ENCODE measurements at places on chromosomes 7 and 10. TPM values are rescaled to one million over a fixed set of nuclear protein-coding genes. Genes with fewer than 3 reads are reported as not detected.

CASTOR2 gene
- total RNA-seq, result 10.9 TPM

ZNF487 gene
- total RNA-seq, result 4.0 TPM

GPR26 gene
- total RNA-seq, result not detected

HECW1 gene
- total RNA-seq, result 6.1 TPM

SH2D4B gene
- total RNA-seq, result not detected

CHRM2 gene
- 7.9 TPM for total RNA-seq

ICA1 gene
- total RNA-seq, result under 0.01 TPM

GRCh38 chr7:27137640-27138315 is 5.7 kb downstream of the HOXA5 start:
- DNase-seq, result no peak

DNA sequence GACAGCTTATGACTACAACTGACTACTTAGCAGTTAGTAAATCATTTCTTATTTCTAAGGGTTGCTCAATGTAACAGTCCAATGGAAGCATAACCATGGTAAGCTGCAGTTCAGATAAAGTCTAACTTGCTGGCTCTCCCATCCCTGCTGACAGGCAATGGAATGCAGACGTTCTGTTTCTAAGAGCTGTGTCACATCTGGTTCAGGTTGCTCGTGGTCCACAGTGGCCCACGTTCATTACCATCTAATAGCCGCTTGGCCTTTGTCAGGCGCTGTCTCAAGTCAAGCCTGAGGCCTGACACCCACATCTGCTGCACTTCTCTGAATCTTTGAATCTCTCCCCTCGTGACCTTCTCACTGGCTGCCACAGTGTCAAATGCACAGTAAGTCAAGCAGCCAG is 240.8 kb downstream of the FGFR2 start:
- no peak for DNase-seq

GRCh38 chr7:26331113-26331512 is 39.5 kb downstream of the SNX10 start:
- no peak for DNase-seq

DNA sequence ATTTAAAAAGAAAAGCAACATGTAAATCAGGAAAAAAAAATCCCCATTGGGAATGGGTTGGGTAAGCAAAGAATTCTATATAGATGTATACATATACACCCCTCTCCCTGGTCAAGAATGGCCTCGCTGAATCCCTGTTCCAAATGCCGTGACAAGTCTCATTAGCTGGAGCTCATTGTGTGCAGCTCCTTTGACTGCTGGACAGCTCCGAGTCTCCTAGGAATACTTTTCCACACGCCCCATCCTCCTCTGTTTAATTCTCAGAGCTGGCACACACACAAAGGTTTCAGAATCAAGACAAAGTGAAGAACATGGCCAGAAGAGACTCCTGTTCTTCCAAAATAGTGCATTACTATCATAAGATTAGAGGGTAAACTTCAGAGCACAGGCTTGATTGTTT is 130.9 kb upstream of the MKLN1 start:
- DNase-seq, result peak; percentile 47

GRCh38 chr10:84542522-84543490 is 214.4 kb downstream of the CCSER2 start:
- DNase-seq, result no peak

DNA sequence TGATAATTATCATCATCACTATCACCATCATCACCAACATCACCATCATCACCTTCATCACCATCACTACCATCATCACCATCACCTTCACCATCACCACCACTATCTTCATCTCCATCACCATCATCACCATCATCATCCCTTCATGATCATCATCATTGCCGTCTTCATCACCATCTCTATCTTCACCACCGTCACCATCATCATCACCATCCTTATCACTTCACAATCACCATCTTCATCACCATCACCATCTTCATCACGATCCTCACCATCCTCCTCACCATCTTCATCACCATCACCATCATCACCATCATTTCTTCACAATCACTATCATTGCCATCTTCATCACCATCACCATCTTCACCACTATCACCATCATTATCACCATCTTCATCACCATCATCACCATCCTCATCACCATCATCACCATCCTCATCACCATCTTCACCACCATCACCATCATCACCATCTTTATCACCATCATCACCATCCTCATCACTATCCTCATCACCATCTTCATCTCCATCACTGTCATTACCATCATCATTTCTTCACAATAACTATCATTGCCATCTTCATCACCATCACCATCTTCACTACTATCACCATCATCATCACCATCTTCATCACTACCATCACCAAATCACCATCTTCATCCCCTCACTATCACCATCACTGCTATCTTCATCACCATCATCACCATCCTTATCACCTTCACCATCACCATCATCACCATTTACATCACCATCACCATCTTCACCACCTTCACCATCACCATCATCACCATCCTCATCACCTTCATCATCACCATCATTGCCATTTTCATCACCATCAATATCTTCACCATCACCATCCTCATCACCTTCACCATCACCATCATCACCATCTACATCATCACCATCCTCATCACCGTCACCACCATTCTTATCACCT is 72.4 kb upstream of the DNAAF5 start:
- DNase-seq, result no peak

DNA sequence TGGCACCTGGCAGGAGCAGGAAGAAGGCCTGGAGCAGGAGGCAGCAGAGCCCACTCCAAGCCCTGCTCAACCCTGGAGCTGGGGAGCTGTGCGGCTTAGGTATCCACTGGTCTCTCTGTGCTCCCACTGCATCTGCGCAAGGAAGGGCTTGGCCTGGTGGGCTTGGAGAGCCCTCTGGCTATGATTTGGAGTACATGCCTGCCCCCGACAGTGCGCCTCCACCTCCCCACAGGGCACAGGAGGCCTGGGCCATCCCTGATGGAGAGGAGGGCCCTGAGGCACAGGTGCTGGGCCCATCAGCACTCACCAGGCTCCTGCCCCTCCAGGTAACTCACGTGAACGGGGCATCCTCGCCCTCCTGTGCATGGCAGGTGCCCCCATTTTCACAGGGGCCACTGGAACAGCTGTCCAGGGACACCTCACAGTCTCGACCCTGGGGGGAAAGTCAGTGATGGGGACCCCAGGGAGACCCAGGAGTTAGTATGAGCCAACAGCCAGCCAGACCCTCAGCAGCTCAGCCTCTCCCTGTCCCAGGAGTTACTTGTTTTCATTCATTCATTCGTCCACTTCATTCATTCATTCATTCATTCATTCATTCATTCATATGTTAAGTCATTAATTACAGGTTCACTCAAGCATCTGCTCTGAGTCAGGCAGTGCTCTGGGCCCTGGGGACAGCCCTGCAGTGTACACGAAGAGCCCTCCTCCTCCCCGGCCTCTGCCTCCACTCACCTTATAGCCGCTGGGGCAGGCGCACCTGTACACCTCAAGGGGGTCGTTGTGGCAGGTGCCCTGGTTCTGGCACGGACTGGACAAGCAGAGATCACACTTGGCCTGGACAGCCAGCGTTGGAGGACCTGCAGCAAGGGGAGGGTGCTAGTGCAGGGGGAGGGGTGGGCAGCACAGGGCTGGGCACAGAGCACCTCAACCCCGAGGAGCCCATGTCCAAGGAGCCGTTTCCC is 167.2 kb downstream of the SLIT1 start:
- no peak for DNase-seq

DNA sequence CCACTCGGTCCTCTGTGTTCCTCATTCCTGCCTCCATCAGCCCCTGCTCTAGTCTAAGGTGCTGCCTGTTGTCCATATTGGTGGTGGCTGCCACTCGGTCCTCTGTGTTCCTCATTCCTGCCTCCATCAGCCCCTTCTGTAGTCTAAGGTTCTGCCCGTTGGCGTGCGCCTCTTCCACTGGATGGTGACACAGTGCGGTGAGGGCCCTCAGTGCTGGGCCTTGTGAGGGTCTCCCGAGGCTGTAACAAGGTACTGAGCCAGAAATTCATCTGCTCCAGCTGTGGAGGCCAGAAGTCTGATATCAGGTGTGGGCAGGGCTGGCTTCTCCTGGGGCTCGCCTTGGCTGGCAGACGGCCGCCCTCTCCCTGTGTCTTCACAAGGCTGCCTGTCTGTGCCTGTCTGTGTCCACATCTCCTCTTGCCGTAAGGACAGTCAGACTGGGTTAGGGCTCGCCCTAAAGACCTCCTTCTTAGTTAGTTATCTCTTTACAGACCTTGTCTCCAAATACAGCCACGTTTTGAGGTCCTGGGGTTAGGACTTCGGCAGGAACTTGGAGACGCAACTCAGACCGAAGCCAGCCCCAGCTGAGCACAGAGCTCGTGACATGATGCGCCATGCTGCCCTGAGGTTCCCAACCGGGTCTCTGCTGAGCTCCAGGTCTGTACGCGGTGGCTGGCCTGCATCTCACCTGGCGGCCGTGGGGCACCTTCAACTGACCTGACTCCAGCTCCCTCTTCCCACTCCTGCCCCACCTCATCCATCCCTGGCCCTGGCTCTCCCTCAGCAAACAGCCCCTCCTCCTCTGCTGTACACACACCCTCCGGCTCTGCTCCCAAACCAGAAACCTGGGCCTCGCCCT is 181.4 kb upstream of the SHH start:
- DNase-seq, result no peak

- DNase-seq, result no peak
These were observed 61.2 kb downstream of the VSTM4 start for GRCh38 chr10:49053998-49054692.

DNA sequence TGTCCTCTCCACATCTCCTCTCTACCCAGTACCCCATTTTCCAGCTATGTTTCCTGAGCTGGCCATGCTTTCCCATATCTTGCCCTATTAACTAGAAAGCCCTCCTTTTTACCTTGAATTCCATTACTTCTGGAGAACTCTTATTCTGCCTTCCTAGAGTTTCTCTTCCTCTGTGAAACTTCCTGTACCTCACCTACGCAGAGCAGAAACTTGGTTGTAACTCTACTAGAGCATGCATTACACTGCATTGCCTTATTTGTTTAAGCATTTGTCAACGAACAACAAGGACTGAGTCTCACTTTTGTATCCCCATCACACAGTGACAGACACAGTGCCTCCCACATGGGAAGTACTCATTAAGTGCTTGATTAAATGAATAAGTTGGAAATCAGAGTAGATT is 36.4 kb downstream of the VCL start:
- no peak for DNase-seq

DNA sequence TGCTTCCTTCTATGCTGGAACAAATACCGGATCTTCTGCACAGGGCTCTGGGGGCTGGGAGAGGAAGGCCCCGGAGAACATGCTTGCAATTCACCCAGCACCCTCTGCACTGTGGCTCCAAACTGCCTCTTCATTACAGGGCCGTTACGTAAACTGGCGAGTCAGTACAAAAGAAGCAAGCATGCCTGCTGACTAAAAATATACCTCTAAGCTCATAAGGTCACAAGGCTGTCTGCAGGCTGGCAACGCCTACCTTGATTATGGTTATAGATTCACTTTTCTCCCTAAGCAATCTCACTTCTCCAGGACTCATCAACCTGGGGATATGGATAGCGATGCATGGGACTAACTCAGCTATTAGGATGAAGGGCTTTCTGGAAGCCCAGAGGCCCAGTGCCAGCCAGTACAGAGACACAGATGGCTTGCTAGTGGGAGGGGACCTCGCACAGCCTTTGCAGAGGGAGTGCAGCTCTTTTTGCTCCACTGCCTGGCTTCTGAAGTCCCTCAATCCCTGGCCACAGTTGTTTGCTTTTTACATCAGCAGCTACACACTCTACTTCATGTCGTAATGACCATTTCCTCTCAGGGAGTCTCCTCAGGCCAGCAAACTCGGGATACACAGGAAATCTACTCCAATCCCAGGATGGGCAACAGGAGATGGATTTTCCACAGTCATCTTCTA is 96.1 kb downstream of the SH3PXD2A start:
- DNase-seq, result peak; percentile 87

GRCh38 chr7:132614428-132615318 is 38.4 kb upstream of the PLXNA4 start:
- peak; percentile 25 for DNase-seq

DNA sequence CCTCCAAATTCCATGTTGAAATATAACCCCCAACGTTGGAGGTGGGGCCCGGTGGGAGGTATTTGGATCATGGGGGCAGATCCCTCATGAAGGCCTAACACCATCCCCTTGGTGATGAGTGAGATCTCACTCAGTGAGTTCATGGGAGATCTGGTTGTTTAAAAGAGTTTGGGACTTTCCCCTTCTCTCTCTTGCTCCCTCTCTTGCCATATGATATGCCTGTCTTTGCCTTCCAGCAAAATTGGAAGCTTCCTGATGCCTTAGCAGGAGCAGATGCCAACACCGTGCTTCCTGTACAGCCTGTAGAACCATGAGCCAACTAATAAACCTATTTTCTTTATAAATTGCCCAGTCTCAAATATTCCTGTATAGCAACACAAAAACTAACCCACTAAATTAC is 55.7 kb upstream of the CDK1 start:
- DNase-seq, result no peak

DNA sequence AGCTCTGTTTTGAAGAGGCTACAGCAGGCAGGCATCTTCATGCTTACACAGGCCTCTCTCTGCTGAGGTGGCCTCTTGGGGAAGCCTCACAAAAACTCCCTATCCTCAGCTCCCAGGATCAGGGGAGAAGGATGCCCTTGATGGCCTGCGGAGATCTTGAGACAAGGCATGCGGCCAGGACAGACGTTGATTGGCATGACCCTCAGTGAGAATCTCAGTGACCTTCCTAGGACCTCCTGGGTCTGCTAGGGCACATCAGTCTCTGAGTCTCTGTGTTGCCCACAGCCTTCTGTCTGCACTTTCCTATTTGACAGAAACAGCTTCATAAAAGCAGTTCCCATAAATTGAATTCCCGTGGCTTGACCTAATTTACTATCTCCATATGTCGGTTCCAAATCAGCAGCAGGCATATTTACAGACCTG is 1005.8 kb upstream of the C7orf33 start:
- no peak for DNase-seq

Measured in fibroblast of lung (primary cell).